Stimulated activated CD8-positive, alpha-beta memory T cell treated with anti-CD3 and anti-CD28 coated beads, Interleukin-15, amount 100 ng/mL, for 1 hour (primary cell): ENCODE measurements at places on chromosomes 4 and X.

DNA sequence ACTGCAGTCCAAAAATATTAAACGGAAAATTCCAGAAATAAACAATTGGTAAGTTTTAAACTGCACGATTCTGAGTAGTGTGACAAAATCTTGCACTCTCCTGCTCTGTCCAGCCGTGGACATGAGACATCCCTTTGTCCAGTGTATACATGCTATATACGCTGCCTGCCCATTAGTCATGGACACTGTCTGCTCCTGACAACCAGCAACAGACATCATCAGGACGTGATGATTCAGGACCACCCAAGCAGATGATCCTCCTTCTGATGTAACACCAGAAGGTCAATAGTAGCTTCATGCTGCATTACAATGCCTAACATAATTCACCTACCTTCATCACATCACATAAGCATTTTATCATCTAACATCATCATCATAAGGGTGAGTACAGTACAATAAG lies 36.3 kb downstream of the ATRX start:
- DNase-seq = no peak

- no peak for DNase-seq
Observed at GRCh38 chr4:168710353-168710946, 213.6 kb downstream of the PALLD start.

GRCh38 chr4:103074744-103075434 lies 1.7 kb downstream of the SLC9B2 start:
- no peak for DNase-seq

- no peak for DNase-seq
Observed at GRCh38 chrX:112753116-112753515, 73.4 kb upstream of the LHFPL1 start.

DNA sequence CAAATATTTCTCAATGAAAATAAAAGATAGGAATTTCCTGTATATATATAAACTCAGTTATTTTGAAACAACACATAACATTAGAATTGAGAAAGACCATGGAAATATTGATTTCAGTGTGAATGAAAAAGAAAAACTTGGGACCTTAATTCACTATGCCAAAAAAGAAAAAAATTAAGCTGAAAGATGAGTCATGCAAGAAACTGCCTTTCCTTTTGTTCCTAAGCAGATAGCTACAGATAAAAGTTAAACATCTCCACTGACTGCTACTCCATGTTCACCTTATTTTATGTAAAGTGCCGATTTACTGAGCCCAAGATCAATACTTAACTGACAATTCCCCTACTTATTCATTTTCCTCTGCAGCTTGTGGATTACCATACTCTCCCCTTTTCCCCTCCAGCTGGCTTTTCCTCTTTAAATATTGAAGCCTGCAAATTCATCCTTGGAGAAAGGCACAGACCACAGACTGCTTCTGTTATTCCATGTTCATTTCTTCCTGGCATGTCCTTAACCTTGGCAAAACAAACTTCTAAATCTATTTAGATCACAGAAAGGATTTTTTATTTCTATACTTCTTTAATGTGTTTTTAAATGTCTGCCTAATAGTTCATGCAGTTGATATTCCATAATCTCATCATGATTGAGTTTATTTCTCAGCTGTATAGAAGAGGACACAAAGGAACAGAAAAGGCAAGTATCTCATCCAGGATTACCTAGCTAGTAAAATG lies 40.5 kb upstream of the YTHDC1 start:
- DNase-seq = no peak

- no peak for DNase-seq
Observed at GRCh38 chrX:110418316-110419235, 59.9 kb downstream of the RTL9 start.

DNA sequence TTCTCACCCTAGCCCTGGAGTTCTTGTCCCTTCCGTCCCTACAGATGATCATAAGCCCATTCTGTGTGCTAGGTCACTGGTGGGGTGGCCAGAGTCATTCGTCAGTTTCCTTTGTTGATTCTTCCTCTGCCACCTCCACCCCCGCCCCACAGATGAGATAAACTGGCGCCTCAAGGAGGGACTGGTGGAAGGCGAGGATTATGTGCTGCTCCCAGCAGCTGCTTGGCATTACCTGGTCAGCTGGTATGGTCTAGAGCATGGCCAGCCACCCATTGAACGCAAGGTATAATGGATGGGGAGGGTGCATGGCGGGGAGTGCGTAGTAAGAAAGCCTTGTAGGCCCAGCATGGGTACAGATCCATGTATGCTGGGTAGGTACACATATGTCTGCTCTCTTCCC lies 6.4 kb downstream of the USP11 start:
- no peak for DNase-seq

DNA sequence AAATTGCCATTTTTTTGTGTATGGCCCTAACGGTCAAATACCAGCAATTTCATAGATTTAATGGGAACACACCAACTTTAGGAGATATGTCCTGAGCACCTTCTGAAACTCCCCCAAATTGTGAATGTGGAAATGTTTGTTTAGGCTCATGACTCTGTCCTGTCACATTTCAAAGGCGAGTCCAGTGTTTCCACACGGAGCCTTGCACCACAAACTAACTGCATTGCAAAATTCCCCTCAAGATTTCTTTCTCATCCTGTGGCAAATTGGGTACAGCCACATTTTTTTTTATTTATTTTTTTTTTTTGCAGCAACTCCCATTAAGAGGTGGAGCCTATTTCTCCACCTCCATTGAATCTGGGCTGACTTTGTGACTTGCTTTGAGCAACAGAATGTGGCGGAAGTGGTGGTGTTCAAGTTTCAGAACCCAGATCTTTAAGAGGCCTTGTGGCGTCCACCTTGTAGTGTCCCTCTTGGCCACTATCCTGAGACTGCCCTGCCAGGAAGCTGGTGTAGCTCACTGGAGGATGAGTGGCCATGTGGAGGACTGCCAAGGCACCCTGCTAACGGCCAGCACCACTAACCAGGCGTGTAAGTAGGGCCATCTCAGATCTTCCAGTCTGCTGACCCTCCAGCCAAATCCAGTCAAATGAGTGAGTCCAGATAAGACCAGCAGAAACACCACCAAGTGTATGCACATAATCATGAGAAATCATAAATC lies 172.4 kb upstream of the SCML1 start:
- DNase-seq = no peak

GRCh38 chrX:42695800-42696358 lies 82.1 kb downstream of the PPP1R2C start:
- no peak for DNase-seq

DNA sequence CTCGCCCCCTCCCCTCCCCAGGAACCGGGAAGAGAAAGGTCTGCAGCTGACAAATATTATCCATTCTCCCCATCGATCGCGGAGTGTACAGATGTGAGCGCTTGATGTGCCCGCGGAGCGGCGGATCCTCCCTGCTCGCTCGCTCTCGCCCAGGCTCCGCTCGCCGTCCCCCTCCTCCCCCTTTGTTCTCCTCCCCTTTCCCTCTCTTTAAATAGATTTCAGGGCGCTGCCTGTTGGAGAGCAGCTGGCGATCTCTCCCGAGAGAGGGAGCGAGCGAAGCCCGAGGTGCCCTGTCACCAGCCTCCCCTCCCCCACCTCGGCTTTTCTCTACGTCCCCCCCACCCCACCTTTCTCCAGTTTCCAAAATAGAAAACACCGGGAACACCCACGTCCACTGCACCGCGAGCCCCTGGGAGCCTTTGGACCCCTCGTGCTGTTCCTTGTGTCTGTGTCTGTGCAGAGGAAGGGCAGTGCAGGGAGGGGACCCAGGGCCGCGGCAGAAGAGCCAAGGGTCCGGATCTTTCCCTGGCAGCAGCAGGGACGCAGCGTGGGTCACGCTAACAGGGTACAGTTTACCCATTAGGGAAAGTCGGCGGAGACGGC lies 56.6 kb upstream of the BCOR start:
- DNase-seq = no peak

- no peak for DNase-seq
Observed at GRCh38 chr4:185740471-185740873, 71.5 kb downstream of the SORBS2 start.

- no peak for DNase-seq
Observed at GRCh38 chrX:13693341-13693961, 4.5 kb downstream of the RAB9A start.

- no peak for DNase-seq
Observed at GRCh38 chr4:52743444-52744019, 7.7 kb downstream of the ERVMER34-1 start.

- DNase-seq = no peak
Observed at GRCh38 chr4:151129796-151130195, 30.4 kb downstream of the RPS3A start.

DNA sequence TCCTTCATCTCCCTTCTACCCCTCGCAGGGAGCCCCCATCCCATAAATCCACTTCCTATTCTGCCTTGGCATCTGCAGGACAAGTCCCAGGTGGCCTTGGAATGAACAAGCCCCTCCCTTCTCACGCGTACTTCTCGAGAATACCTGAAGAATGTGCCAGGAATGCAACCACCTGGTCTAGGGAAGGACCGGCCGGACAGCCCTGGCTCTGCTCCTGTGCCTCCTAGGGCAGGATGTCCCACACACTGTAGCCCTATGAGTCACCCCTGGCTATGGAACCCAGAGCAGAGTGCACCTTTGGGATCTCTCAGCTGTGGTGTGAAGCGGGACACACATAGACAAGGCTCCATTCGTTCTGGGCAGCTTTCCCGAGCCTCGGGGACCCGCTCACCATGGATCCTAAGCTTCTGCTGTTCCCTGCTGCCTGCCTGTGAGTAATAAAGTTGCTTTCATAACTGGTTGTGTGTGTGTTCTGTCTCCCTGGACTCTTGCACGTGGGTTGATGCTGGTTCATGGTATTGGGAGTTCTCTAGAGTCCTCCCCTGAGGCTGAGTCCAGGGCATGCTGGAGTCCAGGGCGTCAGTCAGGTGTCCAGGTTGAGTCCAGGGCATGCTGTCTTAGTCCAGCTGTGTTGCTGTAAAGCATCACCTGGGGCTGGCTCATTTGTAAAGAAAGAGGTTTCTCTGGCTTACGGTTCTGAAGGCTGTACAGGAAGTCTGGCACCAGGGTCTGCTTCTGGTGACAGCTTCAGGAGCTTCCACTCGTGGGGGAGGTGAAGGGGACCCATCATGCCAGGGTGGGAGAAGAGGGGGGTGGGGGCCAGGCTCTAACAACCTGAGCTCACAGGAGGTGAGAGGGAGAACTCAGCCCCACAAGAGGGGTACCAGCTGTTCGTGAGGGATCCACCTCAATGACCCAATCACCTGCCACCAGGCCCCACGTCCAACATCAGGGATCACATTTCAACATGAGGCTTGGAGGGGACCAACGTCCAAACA lies 7.4 kb upstream of the PDE6B start:
- DNase-seq = no peak

DNA sequence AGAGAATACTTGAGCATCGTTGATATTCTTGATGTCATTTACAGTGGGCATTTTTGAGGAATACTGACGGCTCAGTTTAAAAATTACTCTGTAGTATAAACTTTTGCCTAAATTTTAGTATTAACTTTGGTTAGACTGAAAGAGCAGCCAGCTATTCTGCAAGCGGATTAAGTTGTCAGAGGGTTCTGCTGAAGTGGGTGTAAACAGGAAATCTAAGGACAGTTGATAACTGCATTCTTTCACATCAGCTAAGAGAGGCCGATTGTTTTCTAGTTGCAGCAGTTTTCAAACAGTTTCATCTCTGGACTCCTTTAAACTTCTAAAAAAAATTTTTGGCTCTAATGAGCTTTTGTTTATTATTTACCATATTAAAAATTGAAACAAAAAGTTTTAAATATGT lies 149.6 kb downstream of the RAPGEF2 start:
- DNase-seq = no peak

GRCh38 chrX:139881572-139881971 lies 51.3 kb downstream of the ATP11C start:
- DNase-seq = no peak

DNA sequence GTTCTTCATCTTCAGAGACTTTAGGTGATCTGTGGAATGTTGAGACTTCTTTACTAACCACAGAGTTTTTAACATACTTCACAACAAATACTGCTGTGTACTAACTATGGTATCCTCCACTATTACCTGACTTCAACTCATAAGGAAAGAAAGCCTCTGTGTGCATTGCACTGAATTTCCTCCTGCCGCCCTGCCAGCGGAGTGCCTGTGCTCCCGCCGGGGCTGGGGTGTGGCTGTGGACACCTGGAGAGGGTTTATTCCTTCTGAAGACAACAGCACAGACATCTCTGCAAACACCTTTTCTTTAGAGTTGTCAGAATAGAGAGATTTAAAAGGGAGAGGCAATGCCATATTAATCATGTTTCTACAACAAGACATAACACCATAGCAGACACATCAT lies 63.3 kb downstream of the FAT1 start:
- DNase-seq = no peak

DNA sequence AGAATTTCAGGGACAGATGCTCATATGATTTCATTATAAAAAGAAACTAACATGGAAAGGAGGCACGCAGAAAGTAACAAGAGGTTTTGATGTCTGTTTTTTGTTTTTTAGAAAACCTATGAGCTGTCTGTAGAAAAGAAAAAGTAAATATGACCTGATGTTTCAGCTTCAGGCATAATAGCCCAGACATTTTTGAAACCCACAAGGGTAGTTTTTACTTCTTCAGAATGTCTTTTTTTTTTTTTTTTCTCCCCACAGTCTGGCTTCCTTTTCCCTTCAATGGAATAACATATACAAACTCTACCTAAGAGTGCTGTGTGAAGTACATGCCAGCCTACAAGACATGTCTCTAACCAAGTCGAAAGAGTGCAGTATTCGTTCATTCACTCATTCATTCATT lies 18.3 kb upstream of the STX18 start:
- no peak for DNase-seq

DNA sequence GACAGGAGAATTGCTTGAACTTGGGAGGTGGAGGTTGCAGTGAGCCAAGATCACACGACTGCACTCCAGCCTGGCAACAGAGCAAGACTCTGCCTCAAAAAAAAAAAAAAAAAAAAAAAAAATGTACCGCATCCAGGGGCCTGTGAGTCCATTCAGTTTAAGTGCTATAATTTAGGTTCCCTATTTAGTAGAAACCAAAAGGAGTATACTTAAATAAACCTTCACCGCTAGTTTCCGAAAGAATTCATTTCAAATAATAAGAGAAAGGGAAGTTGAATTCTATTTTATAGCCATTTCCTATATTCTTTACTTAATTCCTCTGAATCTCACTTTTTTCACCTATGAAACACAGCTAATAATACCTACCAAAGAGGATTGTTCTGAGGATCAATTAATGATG lies 20.8 kb upstream of the LRBA start:
- no peak for DNase-seq

DNA sequence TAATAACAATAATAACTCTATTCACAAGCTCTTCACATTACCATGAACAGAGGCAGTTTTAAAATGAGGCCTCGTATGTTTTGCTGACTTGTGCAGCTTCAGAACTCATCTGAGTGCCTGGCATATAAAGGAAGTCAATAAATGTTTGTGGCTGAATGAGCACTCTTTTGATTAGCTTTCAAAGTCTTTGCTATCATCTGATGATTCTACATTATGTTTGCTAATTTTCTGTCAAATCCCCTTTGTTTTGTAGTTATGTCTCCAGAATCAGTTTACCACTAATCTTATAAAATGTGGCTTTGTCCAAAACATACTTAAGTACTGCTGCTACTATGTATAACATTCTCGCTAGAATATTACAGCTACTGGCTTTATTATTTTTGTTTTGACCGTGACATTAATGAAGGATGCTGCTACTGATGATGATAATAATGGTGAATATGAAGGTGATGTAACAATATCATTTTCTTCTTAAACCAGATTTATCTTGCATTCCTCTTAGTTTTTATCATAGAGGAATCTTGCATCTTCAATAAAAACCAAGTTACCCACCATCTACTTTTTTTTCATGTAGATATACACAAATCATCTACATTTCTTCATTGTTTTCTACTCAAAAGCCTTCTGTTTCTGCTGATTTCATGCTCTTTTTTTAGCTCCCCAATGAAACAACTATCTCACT lies 384.5 kb downstream of the NAF1 start:
- no peak for DNase-seq

- no peak for DNase-seq
Observed at GRCh38 chr4:158588777-158589176, 67.1 kb downstream of the RXFP1 start.
